ENCODE measurements at places on chromosomes 12 and 14.
A peak's percentile ranks its signal among the peaks of the same experiment; 100 is the strongest.

- no peak for DNase-seq
Observed at GRCh38 chr12:120406069-120406468, 31.8 kb upstream of the COX6A1 start.

GRCh38 chr14:80607430-80608190, 333.9 kb downstream of the CEP128 start:
- no peak for DNase-seq

- DNase-seq = peak; percentile 22
Observed at GRCh38 chr12:11920231-11920630, 150.5 kb upstream of the BCL2L14 start.

DNA sequence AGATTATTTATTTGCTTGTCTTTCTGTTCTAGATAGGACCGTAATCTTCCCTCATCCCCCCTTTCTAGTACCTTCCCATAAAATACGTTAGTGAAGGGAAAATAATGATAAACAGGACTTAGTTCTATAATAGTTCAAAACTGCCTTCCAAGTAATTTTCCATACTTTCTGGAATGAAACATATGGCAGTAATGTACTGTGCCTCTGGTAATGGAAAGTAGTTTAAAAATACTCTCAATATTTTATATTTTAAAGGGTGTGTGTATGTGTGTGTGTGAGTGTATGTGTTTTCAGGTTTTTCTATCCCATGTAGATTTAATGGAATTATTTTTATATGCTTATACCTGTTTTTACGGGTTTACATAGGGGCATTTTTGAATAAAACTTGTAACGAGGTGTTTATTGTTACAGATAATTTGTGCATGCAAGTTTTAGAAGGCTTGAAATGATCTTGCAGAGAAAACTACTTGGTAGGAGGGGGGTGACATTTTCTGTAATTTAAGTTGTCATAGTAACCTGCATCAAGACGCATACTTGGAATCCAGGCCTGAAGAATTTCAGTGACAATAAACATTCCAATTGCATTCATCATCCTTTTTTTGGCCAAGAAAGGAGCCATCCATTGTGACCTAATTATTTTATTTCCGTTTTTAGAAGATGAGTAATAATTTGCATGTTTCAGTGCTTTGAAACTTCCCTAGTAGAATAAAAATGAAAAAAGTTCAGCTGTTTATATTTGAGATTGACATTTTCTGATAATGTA, 38.9 kb downstream of the RASSF8 start:
- DNase-seq = peak; percentile 95

- DNase-seq = no peak
Observed at GRCh38 chr14:59273737-59274136, 85.3 kb downstream of the DAAM1 start.

GRCh38 chr14:30240018-30240417, 312.4 kb upstream of the PRKD1 start:
- no peak for DNase-seq
